IMR-90 (cell line): ENCODE measurements at places on chromosomes 11 and 22. TPM values are rescaled to one million over a fixed set of nuclear protein-coding genes. Genes with fewer than 3 reads are reported as not detected.

DNA sequence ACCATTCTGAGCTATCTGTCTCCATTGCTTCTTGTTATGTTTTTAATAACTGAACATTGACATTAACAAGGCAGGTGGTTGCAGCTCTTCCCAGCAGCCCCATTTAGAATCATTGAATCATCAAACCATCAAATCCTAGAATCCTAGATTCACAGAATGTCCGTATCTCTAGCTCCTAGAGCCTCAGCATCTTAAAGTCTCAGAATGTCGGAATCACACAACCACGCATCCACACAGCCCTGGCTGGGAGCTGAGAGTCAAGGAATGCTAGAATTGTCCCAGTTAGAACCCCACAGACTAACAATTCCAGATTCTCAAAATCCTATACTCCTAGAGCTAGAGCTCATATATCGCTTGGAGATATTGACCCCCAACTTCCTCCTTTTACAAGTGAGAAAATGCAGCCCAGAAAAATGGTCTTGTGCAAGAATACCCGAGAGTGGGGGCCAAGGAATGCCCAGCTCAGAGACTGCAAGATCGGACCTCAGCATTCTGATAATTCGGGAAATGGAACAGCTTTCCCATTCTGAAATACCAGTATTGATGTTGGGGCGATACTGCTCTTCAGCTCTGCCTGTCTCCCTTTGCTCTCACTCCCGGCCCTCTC is 38.8 kb downstream of the PDE2A start:
- no peak for DNase-seq

DNA sequence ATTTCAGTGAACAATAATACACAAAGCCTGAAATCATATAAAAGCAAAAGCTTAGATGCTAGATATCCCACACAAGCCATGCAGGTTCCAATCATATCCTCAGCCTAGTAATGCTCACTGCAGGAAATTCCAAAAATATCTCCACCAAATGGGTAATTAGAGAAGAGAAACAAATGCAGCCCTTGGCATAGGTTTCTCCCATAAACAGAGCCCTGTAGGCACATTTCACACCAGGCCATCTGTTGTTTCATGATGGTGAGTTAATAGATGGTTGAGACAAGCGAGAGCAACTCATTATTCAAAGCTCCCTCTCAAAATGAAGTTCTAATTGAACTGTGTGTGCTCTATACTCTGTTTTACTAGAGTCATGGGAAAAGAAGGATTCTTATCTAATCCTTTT is 154.6 kb upstream of the TRPC6 start:
- no peak for DNase-seq

GRCh38 chr11:36034551-36035331 is 90.9 kb downstream of the LDLRAD3 start:
- peak; percentile 90 for DNase-seq

The SSRP1 gene
- total RNA-seq, result 144 and 146 TPM in 2 replicates

The MUC5B gene
- total RNA-seq, result not detected in 2 replicates

The SMIM35 gene
- not detected in 2 replicates for total RNA-seq

The P2RY6 gene
- total RNA-seq, result under 0.01 TPM in 1 of 2 replicates, not detected in the other

- no peak for DNase-seq
These were observed 1.6 kb downstream of the CASP1 start for GRCh38 chr11:105033343-105033742.

DNA sequence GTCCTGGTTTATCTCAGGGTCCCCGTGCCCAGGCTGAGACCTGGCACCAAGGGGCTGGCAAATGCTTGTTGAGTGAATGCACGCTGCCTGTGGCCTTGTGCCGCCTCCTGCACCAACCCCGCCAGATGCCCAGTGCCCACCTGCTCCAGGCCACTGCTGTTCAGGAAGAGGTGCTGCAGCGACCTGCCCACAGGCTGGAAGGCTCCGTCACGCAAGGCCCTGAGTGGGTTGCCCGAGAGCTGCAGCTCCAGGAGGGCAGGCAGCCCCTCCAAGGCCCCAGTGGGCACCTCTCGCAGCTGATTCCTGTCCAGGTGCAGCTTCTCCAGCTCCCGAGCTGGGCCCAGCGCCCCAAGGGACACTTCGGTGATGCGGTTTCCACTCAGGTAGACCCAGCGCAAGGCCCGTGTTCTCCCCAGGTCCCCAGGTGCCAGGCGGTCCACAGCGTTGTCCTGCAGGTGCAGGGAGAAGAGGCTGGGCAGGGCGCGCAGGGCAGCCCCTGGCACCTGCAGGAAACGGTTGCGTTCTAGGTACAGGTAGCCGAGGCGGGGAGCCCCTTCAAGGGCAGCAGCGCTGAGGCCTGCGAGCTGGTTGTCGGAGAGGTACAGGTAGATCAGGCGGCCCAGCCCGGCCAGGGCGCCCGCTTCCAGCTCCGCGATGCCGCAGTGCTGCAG is 3.6 kb downstream of the CHADL start:
- no peak for DNase-seq

The OPCML gene
- total RNA-seq, result under 0.01 TPM in 2 replicates

GRCh38 chr11:130535520-130535919 is 87.1 kb downstream of the ADAMTS15 start:
- no peak for DNase-seq

The TRIM51 gene
- not detected in 2 replicates for total RNA-seq

The UVRAG gene
- total RNA-seq, result 10.9 and 12.8 TPM in 2 replicates

The LYVE1 gene
- total RNA-seq, result not detected in 2 replicates

DNA sequence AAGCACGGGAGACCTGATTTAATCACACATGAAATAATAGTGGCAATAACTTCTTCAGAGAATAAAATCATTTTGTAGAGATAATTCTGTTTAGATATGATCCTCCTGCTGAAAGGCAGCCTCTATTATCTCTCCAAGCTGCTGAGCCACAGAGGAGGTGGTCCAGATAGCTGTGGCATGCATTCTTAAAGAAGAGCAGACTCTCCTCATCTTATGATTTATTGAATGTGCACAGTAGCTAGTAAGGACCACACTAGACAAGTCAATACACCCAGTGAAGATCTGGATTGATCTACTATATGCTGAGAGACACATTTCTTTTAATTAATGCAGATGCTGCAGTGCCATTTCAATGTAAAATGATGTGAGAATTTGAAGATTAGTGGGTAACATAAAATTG is 552.9 kb upstream of the ANO3 start:
- DNase-seq, result no peak

DNA sequence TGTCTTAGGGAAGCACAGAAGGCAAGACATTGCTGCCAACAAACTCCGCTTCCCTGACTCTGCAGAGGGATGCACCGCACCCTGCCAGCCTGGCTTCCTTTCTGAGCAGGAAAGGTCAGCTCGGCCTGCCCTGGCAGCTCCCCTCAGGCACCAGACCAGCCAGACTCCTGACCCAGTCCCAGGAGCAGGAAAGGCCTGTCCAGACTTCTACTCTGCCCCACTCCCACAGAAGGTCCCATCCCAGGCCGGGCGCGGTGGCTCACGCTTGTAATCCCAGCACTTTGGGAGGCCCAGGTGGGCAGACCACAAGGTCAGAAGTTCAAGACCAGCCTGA is 17.7 kb downstream of the ARRB1 start:
- no peak for DNase-seq

The CTSW gene
- total RNA-seq, result 0.18 TPM in 1 of 2 replicates, not detected in the other

DNA sequence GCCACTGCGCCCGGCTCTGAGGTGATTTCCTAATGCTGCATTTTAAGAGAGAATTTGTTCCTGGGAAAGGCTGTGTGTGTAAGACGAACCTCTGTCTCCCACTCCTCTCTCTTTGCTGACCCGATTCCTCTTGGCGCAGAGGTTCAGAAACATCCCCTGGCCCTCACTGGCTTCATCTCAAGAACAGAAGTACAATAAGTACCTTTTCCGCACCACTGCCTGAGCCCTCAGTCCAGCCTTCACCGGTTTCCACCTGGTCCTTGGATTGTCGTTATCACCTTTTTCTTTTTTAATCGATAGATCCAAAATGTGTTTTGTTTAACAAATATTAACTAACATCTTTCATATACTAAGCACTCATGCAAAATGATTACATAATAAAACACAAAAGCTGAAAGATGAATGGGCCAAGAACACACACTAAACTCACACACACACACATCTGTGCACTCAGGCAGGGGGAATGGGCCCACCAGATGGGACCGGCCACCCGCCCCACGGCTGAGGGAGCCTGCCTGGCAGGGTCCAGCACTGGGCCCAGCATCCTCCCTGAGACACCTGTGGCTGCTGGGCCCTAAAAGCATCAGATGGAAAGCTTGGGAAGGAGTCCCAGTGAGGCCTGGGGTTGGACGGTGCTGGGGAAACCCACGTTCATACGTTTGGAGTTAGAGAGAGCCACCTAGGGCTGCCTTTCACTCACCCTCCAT is 50.4 kb upstream of the A4GALT start:
- no peak for DNase-seq

The ADAMTS15 gene
- 3.0 and 3.1 TPM in 2 replicates for total RNA-seq

GRCh38 chr11:10492084-10492483 is 37.0 kb downstream of the AMPD3 start:
- DNase-seq, result no peak

GRCh38 chr11:705646-706438 is at the start of gene EPS8L2:
Gene EPS8L2 (plus strand): TSS chr11:706231. CDS start chr11:709408, 3,177 bp downstream.
- DNase-seq, result no peak

GRCh38 chr11:96664110-96664509 is 274.3 kb downstream of the JRKL start:
- no peak for DNase-seq

DNA sequence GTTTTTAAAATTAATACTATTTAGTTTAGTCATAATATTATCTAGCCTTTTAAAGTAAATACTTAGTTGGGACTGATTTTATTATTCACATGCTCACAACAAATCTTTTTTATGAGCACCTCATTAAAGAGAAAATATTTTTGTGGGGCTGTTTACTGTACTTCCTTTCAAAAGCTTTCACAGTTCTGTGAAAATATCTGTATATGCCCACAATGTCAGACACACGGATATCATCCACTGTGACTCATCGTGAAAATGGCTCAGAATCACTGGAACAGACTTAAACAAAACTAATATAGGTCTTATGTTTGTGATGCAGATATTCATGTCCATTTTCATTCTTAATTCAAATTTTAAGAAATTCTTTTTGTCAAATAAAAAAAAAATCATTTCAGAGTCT is 305.2 kb downstream of the RAB38 start:
- DNase-seq, result peak; percentile 2

The HEPACAM gene
- 0.18 TPM in 1 of 2 replicates, not detected in the other for total RNA-seq

- DNase-seq, result no peak
These were observed 246.5 kb upstream of the DDI1 start for GRCh38 chr11:103789952-103790351.

DNA sequence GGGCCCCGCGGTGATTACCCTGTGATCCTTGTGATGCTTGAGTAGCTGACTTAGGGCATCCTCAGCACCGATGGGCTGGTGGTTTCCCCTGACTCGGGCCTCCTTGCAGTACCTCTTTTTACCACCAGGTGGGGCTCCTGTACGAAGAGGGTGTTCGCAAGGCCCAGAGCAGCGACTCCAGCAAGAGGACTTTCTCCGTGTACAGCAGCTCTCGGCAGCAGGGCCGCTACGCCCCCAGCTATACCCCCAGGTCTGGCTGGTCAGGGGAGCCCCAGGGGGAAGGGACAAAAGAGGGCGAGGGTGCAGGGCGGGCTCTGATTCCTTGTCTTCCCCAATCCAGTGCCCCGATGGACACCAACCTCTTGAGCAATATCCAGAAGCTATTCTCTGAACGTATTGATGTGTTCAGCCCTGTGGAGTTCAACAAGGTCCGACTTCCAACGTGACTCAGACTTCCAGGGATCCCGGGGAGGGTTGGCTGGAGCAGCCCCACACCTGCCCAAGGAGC is 1.3 kb upstream of the TM7SF2 start:
- peak; percentile 74 for DNase-seq

GRCh38 chr11:528815-529727 is 6.3 kb downstream of the HRAS start:
- DNase-seq, result no peak

DNA sequence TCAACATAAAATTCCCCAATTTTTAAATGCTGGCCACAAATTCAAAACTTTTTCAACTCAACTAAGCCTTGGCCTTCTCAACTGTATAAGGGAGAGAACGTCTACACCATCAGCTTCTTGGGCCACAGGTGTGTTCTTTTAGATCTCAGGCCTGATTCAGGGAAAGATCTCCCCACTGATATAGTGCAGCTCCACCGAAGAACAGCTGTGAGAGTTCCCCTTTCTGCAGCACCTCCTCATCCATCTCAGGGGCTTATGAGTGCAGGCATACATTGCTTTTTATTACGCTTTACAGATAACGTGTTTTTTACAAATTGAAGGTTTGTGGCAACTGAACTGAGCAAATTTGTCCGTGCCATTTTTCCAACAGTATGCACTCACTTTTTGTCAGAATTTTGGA is 8.0 kb upstream of the CD82 start:
- no peak for DNase-seq

GRCh38 chr11:42205518-42205917 is 746.1 kb upstream of the LRRC4C start:
- DNase-seq, result no peak

GRCh38 chr11:36512016-36512415 is 1.9 kb upstream of the TRAF6 start:
- peak; percentile 27 for DNase-seq

DNA sequence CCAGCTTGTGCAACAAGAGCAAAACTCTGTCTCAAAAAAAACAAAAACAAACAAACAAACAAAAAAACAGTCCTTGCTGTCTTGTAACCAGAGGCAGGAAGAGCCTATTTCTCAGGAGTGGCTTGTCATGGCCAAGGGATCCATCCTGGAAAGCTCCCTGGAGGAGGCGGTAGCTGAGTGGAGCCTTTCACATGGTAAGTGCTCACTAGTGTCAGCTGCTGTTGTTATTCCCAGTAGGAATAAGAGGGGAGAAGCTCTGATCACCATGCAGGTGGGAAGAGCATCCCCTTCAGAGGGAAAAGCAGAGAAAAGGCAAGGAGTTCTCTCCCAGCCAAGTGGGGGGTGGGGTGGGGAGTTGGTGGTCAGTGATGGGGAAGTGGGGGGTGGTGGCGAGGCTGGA is 54.6 kb upstream of the WNT7B start:
- no peak for DNase-seq

DNA sequence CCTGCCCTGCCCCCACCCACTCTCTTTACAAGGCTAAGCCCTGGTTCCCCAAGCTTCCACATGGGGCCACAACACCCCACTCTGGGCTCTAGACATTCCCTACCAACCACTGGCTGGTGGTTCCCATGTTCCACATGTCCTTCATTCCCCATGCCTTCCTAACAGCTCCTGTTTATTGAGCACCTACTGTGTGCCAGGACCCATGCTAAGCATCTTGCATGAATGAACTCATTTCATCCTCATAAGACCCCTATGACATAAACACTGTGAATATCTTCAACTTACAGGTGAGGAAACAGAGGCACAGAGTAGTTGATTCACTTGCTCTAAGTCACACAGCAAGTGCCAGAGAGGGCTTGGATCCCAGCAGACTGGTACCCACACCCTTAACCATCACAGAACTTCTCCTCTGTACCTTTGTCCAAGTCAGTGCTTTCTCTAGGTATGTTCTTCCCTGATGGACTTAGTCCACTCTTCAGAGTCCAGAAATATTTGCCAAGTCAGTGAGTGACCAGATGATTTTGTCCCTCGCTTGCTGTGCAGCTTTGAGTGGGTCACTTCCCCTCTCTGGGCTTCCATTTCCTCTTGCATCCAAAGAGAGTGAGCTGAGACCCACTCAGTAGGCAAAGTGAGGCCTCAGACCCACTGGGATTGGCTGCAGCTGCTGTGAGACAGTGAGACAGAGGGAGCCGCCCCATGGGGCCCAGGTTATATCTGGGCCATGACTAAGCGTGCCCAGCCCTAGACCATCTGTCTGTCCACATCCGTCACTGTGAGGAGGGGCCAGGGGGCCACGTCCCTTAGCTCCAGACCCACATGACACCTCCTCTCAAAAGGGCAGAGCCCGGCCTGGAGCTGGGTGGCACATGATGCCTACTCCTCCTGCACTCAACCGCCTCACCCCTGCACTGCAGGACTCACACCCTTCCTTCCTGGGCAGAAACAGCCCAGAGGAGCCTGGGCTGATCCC is 132.4 kb downstream of the MN1 start:
- peak; percentile 18 for DNase-seq

The PISD gene
- total RNA-seq, result 29.2 and 34.1 TPM in 2 replicates

GRCh38 chr11:36317992-36318391 is 21.9 kb downstream of the PRR5L start:
- no peak for DNase-seq
